Right ventricle myocardium inferior (tissue), 1 donor: ENCODE measurements at places on chromosomes 3 and 15. TPM values are rescaled to one million over a fixed set of nuclear protein-coding genes. Genes with fewer than 3 reads are reported as not detected.

Gene P3H2
- total RNA-seq = 1.3 TPM

Gene SEMA7A
- 1.6 TPM for total RNA-seq

Gene GRM7
- not detected for total RNA-seq

Gene UACA
- total RNA-seq = 25.8 TPM

DNA sequence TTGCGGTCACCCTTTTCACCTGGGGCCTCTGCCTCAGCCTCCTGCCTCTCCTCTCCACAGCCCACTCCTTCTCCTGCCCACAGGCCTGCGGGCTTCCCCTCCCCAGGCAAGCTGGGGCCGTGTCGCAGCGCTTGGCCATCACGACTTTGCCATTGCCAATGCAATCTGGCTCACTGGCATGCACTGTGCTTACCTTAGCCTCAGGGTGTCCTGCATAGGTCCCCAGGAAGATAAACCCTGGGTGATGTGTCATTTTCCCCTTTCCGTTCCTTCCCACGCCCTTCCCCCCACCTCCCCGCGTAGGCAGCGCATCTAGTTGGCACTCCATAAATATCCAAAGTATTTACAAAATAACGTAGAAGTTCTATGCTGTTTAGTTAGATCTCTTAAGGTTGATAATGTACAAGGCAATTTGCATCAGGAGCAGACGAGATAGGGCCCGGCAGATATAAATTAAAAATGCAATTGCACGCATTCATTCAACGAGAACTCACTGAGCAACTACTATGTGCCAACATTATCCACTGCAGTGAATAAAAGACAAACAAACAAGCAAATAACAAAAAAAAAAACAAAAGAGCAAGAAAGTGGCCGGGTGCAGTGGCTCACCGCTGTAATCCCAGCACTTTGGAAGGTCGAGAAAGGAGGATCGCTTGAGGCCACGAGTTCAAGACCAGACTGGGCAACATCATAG, 973 bp upstream of the COPG1 start:
- DNase-seq = no peak

DNA sequence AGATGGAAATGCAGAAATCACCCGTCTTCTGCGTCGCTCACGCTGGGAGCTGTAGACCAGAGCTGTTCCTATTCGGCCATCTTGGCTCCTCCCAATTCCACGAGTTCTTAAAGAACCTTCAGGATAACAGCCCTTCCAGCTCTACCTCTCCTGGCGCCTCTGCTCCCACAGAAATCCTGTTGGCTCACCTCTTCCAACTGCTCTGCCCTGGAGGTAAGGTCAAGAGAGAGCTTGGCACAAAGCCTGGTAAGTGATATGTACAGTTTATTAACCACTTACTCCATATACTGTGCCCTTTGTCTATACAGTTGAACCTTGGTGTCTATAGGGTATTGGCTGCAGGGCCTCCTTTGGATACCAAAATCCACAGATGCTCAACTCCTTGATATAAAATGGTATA, 17.8 kb upstream of the FGF12 start:
- DNase-seq = no peak

DNA sequence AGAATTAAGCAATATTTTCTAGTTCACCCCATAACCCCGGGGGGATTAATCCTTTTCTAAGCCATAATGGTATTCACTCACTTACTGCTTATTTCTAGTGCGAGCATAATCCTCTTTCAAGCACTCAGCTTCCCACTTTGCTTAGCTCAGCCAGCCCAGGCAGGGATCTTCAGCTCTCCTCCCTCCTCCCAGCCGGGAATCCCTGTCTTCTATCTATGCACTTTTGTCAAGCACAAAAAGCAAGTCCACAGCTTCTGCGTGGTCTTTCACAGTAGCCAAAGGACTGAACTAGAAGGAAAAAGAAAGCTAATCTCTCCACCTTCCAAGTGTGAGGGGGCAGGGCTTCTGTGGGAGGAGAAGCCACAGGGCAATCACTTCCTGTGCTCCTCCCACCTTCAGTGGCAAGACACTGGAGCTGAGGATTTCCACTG, 62.8 kb downstream of the PEX5L start:
- no peak for DNase-seq

DNA sequence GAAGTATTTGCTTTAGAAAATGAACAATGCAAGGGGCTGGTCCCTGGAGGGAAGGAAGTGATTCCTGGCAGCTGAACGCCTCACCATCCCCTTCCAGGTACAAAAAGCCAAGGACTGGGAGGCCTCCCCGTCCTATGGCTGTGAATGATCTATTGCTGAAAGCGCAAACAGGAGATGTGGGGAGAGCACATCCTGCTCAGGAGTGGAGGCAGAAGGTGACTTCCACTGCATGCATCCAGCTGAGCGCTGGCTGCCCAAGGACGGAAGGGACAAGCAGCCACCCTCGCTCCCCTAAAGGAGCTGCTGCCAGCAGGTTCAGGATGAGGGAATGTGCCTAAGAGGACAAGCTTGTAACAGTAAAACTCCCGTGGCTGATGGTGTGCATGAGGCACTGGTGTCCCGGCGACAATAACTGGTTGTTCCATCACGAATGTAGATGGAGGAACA, 41.4 kb downstream of the ABTB1 start:
- DNase-seq = no peak

- DNase-seq = no peak
Measured at GRCh38 chr15:61499376-61499775, 270.3 kb upstream of the RORA start.
